ENCODE measurements at places on chromosomes 7 and 10.

GRCh38 chr10:36182179-36182566 is 540.1 kb upstream of the FZD8 start:
- no peak for DNase-seq

- no peak for DNase-seq
Measured at GRCh38 chr10:34687434-34688210, 127.5 kb downstream of the PARD3 start.

- no peak for DNase-seq
Measured at GRCh38 chr10:6364893-6365292, 162.2 kb downstream of the PFKFB3 start.

DNA sequence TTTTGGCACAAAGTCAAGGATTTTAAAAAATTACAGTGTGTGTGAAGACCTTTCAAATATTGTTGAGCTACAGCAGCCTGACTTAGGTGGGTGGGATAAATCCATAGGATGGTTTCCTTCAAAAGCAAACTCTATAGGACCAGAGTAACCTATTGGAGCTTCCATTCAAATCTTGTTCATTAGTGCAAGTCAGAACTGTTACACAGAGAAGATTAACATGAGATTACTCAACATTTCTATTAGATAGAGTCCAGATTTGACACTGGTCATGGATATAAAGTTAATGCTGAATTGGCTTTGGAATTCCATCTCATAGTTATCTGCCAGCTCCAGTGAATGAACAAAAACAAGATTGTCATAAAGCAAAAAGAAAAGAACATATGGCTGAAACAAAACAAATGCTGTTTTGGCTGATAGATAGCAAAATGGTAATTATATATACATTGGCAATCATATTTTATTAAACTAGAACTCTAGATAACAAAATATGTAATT is 129.6 kb upstream of the SEMA3A start:
- DNase-seq = no peak

DNA sequence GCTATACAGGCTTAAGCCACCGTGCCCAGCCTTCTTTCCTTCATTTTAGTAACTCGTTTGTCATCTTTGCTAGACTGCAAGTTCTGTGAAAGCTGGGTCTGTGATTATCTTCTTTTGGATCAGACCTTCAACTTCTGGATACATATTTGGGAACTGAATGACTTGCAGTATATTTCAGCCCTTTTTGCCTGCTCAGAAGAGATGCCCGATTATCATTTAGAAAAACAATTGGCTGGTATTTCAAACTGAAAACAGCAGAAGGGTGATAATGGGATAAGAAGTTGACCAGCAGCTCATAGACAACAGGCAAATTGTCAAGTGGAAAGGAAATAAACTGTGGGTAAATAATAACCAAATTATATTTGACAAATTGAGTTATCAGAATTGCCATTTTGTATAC is 14.6 kb downstream of the RSBN1L start:
- DNase-seq = no peak

- no peak for DNase-seq
Measured at GRCh38 chr7:103764901-103765300, 224.6 kb downstream of the RELN start.

- no peak for DNase-seq
Measured at GRCh38 chr7:156703209-156703608, 62.6 kb downstream of the RNF32 start.

GRCh38 chr7:35695473-35695850 is 527 bp upstream of the HERPUD2 start:
- DNase-seq = no peak

DNA sequence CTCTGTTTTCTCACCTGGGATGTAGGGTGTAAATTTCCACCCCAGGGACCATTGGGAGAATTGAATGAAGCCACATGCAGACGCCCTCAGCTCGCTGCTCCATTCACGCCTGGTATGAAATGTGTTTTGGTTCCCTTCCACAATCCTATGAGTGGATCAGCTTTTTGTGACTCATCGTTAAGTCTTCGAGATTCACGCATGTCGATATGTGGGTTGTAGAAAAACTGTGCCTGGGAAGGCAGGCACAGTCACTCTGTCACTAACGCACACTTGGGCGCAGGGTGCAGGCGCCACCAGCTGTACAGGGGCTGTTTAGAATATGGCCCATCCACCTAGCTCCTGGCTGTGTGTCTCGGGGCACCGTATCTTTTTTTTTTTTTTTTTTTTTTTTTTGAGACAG is 64.2 kb upstream of the SH2B2 start:
- no peak for DNase-seq

DNA sequence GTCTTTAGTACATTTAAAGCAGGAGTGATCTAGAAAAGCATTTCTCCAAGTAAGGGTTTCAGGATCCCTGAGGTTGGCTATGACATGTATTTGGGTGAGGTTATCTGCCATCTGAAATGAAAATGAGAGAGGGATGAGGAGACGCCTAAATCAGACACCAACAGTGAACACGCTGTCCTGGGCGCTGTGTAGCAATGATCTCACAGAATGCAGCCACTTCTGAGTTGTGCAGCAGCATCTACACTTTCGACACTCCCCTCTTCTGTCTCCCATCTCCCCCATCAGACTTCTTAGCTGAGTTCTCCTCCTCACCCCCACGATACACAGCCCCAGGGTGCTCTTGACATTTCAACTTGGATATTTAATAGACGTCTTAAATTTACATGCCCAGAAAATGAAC is 95.4 kb downstream of the SVIL start:
- no peak for DNase-seq

DNA sequence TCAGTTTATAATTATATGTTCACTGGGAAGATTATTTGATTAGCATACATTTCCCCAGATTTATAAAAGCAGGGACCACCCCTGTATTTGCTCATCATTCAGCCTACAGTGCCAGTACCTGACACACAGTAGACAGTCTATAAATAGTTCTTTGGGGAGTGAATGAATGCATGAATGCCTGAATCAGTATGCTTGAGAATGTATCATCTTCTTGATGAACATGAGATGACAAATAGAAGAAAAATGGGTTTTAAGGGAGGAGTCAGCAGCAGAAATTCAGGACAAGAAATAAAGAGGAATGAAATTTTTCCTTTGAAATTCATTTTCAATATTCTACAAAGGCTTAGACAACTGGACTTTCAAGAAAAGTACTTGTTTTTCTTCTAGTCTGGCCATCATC is 295.8 kb upstream of the LRRTM3 start:
- DNase-seq = no peak

DNA sequence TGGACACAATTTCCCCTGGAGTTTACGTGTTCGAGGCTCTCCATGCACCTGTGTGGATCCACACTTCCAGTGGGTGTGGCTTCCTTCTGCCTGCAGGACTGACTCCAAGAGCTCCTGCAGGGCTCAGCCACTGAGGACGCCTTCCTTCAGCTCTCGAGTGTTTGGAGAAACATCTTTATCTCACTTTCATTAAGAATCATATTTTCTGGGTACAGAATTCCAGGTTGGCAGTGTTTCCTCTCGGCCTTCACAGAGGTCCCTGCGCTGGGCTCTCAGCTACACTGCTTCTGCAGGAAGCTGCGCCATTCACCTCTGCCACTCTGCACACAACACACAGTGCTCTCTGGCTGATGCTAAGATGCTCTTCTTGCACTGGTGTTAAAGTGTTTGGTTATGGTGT is 69.9 kb upstream of the NKX6-2 start:
- no peak for DNase-seq

GRCh38 chr10:75430000-75430763 is 1.2 kb upstream of the LRMDA start:
- DNase-seq = no peak

DNA sequence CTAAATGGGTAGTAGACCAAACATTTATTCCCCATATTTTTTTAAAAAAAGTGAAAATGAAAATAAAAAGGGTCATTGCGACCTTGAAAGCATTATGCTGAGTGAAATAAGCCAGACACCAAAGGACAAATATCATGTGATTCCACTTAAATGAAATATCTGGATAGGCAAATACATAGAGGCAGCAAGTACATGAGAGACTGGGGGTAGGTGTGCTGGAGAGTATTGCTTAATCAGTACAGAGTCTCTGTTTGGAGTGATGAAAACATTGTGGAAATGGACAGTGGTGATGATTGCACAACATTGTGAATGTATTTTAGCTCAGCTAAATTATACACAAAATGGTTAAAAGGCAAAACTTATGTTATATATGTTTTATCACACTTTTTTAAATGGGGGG is 169.4 kb downstream of the AKR1D1 start:
- DNase-seq = no peak

DNA sequence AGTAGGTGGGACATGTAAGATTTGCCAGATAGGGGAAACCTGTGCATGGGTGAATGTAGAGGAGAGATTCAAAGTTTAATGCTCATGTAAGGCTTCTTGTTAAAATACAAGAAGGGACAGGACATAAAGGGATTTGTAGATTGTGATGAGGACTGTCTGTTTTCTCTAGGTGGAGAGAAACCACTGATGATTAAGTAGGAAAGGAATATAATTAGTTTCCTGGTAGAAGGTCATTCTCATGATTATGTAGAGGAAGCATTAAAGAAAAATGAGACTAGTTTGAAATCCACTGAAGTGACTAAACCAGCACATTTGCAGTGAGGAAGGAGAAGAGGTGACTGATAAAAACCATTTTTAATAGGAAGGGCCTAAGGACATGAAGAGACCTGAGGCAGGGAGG is 19.6 kb upstream of the MACC1 start:
- no peak for DNase-seq

DNA sequence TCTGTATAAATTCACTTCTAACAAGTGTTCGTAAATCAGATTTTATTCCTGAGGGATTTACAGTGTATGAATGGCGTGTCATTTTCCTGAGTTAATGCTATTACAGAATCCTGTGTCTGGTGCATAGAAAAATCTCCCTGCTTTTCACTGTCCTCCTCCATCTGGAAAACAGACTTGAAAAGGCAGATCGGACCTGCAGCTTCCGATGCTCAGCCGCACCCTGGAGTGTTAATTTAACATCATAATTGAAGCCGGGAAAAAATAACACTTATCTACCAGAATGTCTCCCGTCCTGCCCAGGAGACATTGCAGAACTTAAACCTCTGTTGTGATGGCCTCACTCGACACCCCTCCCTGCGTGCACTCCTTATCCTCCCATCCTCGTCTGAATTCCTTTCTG is 442.1 kb upstream of the FOXK1 start:
- no peak for DNase-seq

- no peak for DNase-seq
Measured at GRCh38 chr10:132696204-132696603, 89.7 kb downstream of the NKX6-2 start.

- no peak for DNase-seq
Measured at GRCh38 chr10:101744267-101744666, 31.6 kb downstream of the FGF8 start.

GRCh38 chr7:99409192-99409572 is 413 bp downstream of the BUD31 start:
- peak; percentile 27 for DNase-seq

DNA sequence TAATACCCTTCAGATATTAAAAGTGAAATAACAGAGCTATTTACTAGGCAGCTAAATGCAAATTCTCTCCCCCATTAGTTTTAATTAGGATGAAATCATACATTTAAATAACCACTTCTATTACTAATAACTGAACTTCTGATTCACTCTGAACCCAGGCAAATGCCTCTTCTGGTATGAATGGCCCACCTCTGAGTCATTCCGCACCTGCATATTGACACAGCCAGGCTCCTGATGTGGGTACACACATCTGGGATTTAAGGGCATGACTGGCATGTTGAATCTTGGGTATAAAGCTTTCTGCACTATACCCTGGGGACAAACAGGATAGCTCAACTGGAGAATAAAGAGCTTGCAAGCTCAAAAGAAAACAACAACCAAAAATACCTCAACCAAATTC is 140.9 kb downstream of the AUTS2 start:
- DNase-seq = no peak

- DNase-seq = no peak
Measured at GRCh38 chr10:71031026-71031425, 142.7 kb upstream of the PCBD1 start.

GRCh38 chr10:131435232-131435631 is 123.7 kb upstream of the TCERG1L start:
- DNase-seq = no peak

- no peak for DNase-seq
Measured at GRCh38 chr10:17781856-17782255, 27.3 kb upstream of the MRC1 start.

GRCh38 chr7:89623018-89623672 is 531.1 kb upstream of the STEAP1 start:
- DNase-seq = no peak

DNA sequence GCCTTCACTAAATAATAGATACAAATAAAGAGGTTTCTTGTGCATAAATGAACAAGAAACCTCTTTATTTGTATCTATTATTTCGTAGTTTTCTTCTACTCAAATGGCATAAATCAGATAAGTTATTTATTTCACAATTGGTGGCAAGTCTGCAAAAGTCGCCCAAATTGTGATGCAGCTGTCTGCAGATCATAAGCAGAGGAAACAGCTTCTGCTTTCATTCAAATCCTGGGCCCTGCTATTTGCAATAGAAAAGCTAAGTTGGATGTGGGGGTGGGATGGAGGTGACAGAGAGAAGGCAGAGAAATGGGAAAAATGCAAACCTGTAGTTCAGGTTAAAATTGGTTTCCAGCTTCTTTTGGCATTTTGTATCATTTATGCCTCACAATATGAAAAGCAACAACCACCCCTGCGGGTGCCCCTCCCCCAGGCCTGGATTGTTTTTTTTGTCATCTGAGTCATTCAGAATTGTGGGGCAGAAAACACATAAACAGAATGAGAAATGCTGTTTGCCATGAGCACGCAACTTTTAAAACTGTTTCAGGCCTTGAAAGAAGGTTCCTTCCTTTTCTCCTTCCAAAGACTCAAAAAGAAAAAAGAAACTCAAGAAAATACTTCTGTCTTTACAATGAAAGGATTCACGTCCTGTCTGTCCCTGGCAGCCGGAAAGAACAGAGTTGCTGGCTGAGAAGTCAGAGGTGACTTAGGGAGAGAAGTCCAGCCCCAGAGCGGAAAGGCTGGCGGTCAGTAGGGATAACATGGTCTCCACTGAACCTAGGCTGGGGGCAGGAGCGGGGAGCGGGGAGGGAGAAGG is 132.9 kb downstream of the BAMBI start:
- DNase-seq = no peak

DNA sequence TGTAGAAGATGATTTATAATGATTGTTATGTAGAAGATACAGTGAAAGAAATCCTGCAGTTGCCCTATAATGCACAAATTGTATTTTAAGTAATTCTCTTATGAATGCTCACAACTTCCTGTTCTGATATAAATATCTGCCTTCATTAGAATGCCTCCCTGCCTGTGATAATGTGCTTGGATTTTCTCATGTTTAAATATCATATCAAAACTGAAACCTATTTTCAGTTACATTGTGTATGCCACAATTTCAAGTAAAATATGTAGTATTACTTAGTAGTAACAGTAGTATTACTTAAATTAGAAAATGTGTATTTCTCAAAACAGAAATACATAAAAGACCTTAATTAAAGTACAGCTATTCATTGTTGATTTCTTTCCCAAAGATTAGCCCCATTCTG is 41.1 kb upstream of the TFEC start:
- DNase-seq = no peak

Data from nucleus accumbens (tissue), 56 donors.